ENCODE measurements at places on chromosomes 2 and 18.

GRCh38 chr2:24515335-24515734, 24.3 kb downstream of the NCOA1 start:
- DNase-seq: no peak

GRCh38 chr2:235689427-235689853, 195.6 kb downstream of the AGAP1 start:
- DNase-seq: no peak

- no peak for DNase-seq
Observed at GRCh38 chr2:33313039-33313438, 163.4 kb upstream of the RASGRP3 start.

DNA sequence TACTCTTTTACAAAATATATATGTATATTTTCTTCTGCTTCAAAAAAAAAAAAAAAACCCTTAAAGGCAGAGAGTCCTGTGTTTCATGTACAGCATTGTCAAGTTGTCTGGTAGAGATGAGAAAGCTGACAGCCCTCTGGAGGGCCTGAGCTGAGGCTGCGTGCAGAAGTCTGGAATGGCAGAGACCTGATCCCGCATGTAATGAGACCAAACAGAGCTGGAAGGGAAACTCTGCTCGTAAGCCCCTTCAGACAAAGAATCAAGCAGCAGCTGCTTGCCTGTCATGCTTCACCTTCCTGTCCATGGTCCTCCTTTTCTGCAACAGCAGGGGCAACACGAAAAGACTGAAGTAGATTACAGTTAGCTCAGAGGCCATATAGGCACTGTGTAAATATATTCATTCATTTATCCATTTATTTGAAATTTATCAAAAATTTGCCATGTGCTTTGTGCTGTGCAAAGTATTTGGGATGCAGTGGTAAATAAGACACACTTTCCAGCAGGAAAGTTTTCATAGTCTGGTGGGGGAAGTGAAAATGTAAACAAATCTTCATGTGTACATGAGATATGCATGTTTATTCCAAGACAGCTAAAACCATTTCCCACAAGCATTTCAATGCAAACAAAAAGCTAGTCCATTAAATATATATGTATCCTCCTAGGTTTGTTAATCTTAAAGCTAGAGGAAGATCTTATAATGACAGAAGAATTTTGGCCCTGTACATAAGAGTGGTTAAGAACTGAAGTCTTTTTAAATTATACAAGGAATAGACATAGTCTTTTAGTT, 912.7 kb downstream of the CPS1 start:
- DNase-seq: no peak

GRCh38 chr2:54329482-54330161, 73.6 kb upstream of the TSPYL6 start:
- DNase-seq: no peak

DNA sequence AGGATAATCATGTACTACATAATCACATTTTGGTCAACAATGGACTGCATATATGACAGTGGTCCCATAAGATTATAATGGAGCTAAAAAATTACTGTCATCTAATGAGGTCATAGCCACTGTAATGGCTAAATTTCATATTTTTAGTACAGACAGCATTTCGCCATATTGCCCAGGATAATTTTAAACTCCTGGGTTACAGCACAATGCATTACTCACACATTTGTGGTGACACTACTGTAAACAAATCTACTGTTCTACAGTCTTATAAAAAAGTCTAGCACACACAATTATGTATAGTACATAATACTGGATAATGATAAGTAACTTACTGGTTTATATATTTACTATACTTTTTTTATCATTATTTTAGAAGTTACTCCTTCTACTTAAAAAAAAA, 12.8 kb downstream of the EIF2AK2 start:
- no peak for DNase-seq

DNA sequence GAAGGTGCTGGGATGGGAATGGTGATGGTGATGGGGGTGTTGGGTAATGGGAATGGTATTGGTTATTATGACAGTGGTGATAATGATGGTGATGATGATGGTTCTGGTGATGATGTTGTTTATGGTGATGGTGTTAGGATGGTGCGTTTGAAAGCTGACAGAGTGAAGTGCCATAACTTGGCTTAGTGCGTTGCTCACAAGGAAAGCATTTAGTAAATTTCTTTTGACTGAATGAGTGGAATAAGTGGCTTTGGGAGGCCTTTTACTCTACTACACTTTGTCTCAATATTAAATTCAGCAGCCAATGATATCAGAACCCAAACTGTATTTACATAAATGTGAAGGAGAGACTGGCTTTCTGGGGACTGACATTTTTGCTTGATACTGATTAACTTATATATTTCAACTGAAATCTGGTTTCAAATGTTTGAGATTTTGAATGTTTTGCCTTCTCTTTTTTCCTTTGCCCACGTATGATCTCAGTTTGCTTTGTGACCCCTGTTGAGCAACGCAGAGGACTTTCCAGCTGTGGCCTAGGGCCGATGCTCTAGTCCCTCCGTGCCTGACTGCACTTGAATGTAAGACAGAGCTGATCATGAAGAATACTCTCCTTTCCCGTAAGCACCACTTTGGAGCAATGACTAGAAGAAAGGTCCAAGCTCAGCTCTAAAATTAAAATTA, 128.5 kb upstream of the SH3BP4 start:
- DNase-seq: no peak

DNA sequence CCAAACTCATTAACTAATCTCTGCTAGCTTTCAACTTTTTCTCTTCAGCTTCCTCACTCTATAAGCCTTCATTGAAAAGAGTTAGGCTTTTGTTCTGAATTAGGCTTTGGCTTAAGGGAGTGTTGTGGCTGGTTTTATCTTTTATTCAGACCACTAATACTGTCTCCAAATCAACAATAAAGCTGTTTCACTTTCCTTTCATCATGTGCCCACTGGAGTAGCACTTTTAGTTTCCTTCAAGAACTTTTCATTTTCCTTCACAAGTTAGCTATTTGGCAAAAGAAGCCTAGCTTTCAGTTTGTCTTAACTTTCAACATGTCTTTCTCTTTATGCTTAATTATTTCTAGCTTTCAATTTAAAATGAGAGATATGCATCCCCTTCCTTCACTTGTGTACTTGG, 271.7 kb upstream of the FSIP2 start:
- DNase-seq: no peak

DNA sequence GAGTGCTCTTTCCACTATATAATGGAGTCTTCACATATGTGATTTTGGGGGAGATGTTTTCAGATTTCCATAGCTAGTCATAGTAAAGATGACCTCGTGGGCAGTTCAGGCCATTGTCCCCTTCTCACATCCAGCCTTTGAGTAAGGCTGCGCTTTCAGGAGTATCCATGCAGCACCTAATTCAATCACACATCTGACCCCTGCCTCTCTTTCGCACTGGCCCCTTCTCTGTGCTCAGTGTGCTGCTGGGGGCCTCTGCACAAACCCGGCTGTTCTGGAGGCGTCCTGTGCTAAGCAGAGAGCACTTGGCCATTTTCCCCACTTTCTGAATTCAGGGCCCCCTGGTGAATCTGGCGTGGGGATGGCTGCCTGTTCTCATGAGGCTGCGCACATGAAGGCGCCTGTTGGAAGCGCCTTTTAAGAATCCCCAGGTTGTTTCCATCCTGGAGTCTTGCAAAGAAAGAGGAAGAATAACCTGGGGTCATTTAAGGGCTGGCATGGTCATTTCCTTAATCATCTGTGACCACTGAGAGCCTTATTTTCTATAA, 96.0 kb upstream of the ALPP start:
- no peak for DNase-seq

- no peak for DNase-seq
Observed at GRCh38 chr2:174177316-174177890, 70.9 kb downstream of the OLA1 start.

DNA sequence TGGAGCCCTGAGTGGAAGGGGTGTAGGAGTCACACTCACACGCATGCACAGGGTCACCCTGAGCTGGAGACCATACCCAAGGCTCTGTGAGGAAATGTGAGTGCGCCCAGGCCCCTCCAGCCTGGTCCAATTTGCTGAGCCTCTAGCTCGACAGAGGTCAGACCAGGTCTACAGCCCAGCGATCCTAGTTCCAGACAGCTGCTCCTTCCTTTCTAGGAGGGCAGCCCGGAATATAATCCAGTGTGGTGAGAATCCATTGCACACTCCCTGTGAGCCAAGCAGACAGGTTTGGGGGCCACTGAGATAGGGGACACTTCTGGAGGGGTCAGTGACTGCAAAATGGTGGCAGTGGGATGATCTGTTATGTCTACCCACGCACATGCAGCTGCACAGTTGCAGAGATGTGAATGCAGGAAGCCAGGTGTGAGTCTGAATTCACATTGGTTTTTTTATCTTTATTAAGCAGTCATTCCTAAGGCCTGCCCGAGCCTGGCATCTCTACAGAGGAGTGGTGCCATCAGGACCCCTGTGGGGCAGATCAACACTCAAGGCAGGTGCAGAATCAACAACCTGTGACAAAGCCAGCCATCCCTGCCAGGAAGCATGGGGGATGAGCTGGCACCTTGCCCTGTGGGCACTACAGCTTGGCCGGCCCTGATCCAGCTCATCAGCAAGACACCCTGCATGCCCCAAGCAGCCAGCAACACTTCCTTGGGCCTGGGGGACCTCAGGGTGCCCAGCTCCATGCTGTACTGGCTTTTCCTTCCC, at the start of gene GPR148:
TSS of gene GPR148 (plus strand) at position 522 of the 768 bp plus-strand sequence. CDS start at position 604, 82 bp downstream.
- DNase-seq: no peak

GRCh38 chr18:41499345-41499744, 455.7 kb upstream of the PIK3C3 start:
- no peak for DNase-seq

GRCh38 chr2:29218550-29219125, 103.4 kb downstream of the CLIP4 start:
- no peak for DNase-seq

DNA sequence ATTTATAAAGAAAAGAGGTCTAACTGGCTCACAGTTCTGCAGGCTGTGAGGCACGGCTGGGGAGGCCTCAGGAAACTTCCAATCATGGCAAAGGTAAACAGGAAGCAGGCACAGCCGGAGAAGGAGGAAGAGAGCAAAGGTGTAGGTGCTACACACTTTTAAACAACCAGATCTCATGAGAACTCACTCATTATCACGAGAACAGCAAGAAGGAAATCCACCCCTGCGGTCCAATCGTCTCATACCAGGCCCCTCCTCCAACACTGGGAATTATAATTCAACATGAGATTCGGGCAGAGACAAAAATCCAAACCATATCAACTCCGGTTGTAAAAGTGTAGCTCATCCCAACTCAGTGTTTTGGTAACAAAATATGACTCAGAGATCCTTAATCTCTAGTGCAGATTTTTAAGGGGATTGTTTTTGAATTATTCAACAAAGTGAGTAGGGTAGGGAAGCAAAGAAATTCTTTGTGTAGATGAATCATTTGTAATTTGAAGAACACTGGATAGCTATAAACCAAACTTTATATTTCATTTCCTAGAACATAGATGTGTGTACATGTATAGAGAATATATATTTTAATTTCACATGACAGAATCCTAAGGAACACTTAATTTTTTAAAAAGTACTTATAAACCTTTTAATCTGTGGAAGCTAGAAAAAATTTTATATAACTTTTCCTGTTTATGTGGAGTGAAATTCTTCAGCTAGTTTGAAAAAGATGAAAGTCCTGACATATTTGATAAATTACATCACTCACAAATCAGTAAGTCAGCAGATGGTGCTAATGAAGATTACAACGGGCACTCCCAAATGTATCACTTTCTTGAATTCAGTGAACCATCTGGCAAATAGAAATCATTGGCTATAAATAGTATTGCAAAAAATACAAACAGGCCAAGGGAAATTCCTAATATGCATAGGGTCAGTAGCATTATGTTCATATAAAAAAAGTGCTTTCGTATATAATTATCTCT, 130.1 kb downstream of the OLA1 start:
- no peak for DNase-seq

DNA sequence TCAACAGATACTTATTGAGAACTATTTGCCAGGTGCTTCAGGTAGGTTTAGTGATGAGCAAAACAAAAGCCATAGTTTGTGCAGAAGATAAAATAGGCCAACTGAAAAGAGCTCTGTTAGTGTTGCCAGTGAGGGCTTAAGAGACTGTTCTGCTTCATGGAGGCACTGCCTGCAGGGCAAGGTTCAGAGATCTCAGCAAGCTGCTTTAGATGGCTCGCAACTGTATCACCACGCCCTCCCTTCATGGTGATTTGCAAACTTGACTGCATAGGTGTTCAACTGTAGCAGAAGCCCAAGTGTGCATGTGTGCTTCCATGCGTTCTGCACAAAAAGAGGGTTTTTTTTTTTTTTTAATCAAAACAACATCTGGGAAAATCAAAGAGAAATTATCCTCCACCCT, 84.5 kb downstream of the RAPH1 start:
- DNase-seq: no peak

GRCh38 chr2:135829378-135830135, 7.4 kb downstream of the LCT start:
- DNase-seq: no peak

DNA sequence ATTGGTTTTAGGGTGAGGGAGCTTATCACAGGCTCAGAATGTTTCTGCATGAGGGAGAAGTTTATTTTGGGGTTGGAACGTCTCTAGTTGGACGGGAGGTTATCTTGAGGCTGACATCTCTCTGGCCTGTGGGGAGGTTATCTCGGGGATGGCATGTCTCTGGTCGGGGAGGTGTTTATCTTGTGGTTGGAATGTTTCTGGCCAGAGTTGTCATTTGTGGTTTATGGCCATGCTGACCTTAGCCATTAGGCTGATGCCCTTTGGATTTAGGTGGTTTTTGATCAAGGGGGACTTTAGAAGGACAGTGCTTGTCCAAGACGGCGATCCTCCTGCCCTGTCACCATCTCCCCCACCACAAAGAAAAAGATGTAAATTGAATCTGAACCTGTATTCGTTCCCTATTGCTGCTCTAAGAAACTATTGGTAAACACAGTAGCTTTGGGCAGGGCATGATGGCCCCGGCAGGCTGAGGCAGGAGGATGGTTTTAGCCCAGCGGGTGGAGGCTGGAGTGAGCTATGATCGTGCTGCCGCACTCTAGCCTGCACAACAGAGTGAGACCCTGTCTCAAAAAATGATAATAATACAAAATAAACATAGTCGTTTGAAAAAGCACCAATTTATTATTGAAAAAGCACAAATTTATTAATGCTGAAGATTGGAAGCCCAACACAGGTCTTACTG, 17.8 kb upstream of the MPPE1 start:
- no peak for DNase-seq

GRCh38 chr18:55349685-55350084, 238.3 kb downstream of the TCF4 start:
- no peak for DNase-seq

DNA sequence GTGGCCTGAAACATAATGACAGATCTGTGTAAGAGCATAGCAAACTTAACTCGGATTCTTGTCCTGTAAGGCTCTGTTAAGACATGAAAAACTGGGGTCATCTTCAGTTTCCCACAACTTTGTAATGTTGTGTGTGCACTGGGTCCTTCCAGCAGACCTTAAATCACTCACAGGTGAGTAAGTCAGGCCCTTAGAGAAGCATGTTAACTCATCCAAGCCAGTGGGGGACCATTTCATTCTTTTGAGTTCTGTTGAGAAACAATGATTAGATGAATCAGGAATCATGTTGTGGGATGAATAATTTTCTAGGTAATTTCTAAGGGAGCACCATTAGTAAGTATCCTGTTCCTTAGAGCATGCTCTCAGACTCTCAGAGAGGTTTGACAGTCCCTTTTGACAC, 167.1 kb downstream of the ESCO1 start:
- DNase-seq: no peak
